Kidney (tissue), 22 donors: ENCODE measurements at places on chromosomes 11 and 22.
A peak's percentile ranks its signal among the peaks of the same experiment; 100 is the strongest.

- no peaks in the 10 kb centered on the region for H3K36me3 ChIP-seq
- H3K27ac ChIP-seq = no peak overlapping the region
- peak; percentile 93 for DNase-seq
- peaks cover 11% of the 10 kb centered on the region for H3K4me1 ChIP-seq
- H3K27me3 ChIP-seq = no peaks in the 10 kb centered on the region
Measured at GRCh38 chr11:64028398-64029115, 7.2 kb upstream of the FLRT1 start.

DNA sequence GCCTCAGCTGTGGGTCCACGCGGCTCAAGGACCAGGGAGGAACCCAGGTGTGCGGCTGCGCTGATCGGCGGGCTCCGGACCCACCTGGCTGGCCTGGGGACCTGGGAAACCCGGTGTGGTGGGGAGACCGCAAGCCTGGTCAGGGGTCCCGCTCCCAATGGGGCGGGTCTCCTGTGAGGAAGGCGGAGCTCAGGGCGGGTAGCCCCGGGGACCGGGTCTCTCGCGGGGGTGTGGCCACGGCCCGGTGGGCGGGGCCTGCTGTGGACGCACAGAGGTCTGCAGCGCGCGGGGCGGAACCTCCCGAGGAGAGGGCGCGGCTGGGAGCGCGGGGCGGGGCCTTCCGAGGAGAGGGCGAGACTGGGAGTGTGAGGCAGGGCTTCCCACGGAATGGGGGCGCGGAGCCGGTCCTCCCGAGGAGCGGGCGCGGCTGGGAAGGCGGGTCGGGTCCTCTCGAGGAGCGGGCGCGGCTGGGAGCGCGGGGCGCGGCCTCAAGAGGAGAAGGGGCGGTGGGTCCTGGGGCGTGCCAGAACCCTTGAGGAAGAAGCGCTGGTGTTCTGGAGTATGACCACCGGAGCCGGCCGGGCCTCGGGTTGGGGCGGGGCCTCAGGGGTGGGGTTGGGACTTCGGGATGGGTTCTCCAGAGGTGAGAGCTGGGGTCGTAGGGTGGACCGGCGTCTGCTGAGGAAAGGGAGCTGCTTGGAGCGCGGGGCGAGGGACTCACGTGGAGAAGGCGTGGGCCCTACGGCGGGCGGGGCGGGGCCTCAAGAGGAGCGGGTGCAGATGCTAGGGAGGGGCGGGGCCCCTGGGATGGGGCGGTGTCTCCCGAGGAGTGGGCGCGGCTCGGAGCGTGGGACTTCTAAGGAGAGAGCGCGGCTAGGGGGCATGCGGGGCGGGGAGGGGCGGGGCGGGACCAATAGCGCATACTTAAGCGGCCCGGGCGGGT, 20.8 kb downstream of the DGCR6L start:
- DNase-seq = peak; percentile 94
- no peaks in the 10 kb centered on the region for H3K4me1 ChIP-seq
- no peaks in the 10 kb centered on the region for H3K27me3 ChIP-seq
- no peaks in the 10 kb centered on the region for H3K36me3 ChIP-seq
- peak overlapping the region; percentile 37 for H3K4me3 ChIP-seq

DNA sequence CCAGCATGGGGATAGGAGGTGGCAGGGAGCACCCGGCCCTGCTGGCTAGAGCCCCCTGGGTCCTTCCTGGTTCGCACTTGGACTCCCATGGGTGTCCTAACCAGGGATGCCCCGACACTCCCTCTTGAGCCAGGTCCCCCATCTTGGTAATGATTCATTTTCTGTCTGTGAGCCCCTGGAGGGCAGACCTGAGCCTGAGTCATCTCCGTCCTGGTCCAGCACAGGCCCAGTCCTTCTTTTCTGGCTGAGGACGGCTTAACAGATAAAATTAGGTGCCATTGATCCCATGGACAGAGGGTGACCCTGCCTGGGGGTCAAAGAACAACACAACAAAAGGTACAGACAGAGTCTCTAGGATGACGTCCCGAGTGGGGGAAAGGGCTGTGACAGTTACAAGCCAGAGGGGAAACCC, 3.5 kb downstream of the RHOD start:
- no peaks in the 10 kb centered on the region for H3K36me3 ChIP-seq
- no peak for DNase-seq
- no peak overlapping the region for H3K27ac ChIP-seq
- no peaks in the 10 kb centered on the region for H3K27me3 ChIP-seq

- H3K4me1 ChIP-seq = no peaks in the 10 kb centered on the region
- peak; percentile 98 for DNase-seq
- no peak overlapping the region for H3K4me3 ChIP-seq
- H3K27me3 ChIP-seq = peaks cover 16% of the 10 kb centered on the region
- peak overlapping the region; percentile 55 for H3K27ac ChIP-seq
Measured at GRCh38 chr22:29310863-29311339, 4.5 kb downstream of the GAS2L1 start.

GRCh38 chr11:31254415-31254814, 115.1 kb downstream of the DCDC1 start:
- no peak overlapping the region for H3K4me3 ChIP-seq
- H3K27me3 ChIP-seq = no peaks in the 10 kb centered on the region
- DNase-seq = no peak
- H3K4me1 ChIP-seq = no peaks in the 10 kb centered on the region
- H3K27ac ChIP-seq = no peak overlapping the region
- H3K36me3 ChIP-seq = no peaks in the 10 kb centered on the region

- no peaks in the 10 kb centered on the region for H3K36me3 ChIP-seq
- no peaks in the 10 kb centered on the region for H3K4me1 ChIP-seq
- no peaks in the 10 kb centered on the region for H3K27me3 ChIP-seq
- DNase-seq = no peak
Measured at GRCh38 chr11:4211991-4212390, 117.4 kb downstream of the RRM1 start.

GRCh38 chr22:43381693-43382092, 30.1 kb upstream of the MPPED1 start:
- DNase-seq = peak; percentile 25
- H3K4me1 ChIP-seq = peaks cover 10% of the 10 kb centered on the region
- no peaks in the 10 kb centered on the region for H3K27me3 ChIP-seq
- H3K4me3 ChIP-seq = no peak overlapping the region
- H3K27ac ChIP-seq = no peak overlapping the region

- no peaks in the 10 kb centered on the region for H3K27me3 ChIP-seq
- no peaks in the 10 kb centered on the region for H3K36me3 ChIP-seq
- no peak overlapping the region for H3K27ac ChIP-seq
- peaks cover 6% of the 10 kb centered on the region for H3K4me1 ChIP-seq
- DNase-seq = no peak
- H3K4me3 ChIP-seq = no peak overlapping the region
Measured at GRCh38 chr11:111691176-111691575, 75.0 kb downstream of the PPP2R1B start.

- no peak for DNase-seq
- H3K4me1 ChIP-seq = peaks cover 2% of the 10 kb centered on the region
- no peak overlapping the region for H3K27ac ChIP-seq
- no peak overlapping the region for H3K4me3 ChIP-seq
- H3K27me3 ChIP-seq = no peaks in the 10 kb centered on the region
- H3K36me3 ChIP-seq = no peaks in the 10 kb centered on the region
Measured at GRCh38 chr22:22938672-22939587, 51.3 kb downstream of the IGLL5 start.

DNA sequence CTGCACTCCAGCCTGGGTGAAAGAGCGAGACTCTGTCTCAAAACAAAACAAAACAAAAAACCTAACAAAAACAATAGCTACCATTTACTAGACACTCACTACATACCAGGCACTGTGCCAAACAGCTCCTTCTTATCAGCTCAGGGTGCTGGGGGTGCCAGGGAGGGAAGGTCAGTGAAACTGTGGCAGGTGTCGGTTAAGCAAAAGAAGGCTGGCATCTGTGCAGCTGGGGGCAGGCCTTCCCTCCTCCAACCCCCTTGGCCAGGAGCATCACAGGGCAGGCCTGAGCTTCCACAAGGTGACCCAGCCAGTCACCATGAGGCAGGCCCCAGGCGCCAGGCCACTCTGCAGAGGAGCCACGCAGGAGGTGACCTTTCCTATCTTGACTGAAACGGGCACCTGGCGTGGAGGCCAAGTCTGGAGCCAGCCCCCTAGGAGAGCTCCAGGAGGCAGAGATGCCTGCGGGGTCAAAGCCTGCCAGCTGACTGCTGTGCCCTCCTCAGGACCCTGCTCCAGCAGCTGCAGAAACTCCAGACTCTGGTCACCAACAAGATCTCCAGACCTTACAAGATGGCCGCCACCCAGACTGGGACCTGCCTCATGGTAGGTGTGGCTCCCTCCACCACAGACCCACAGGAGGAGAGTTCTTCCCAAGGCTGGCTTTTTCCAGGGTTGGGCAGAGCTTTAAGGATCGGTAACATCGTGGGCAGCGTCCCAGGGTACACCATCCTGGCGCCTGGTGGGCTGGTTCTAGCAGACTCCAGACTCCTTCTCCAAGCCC, 31.3 kb upstream of the DGKZ start:
- DNase-seq = no peak
- H3K4me3 ChIP-seq = no peak overlapping the region
- no peaks in the 10 kb centered on the region for H3K27me3 ChIP-seq
- H3K27ac ChIP-seq = no peak overlapping the region
- no peaks in the 10 kb centered on the region for H3K4me1 ChIP-seq
- no peaks in the 10 kb centered on the region for H3K36me3 ChIP-seq

DNA sequence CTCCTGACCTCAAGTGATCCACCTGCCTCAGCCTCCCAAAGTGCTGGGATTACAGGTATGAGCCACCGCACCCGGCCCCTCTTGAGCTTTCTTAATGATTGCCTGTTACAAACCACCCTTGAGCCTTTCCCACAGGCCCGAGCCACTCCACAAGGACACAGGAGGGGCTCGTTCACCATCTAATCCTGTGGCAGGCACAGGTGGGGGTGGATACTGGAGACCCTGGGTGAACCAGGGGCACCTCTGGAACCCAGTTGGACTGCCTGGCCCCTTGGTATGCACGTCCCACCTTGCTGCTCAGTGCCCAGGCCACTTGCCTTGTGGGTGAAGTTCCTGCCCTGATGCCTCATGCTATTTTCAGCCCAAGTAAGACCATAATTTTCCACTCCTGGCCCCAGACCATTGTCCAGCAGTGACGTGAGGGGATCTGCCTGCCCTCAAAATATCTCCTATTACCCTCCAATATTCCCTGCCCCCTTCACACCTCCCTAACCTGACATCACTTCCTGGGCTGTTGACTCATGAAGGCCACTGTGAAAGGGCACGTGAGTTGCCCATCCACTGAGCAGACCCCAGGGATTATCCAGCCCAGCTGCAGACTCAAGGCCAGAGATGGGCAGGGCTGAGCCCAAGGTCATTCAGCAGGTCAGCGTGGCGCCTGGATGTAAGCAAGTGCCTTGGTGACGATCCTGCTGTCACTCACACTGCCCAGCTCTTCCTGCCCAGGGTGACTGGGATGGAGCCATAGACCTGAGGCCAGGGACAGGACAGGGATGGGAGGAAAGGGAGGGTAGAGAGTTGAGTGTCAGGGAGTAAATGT, 19.6 kb downstream of the P2RY2 start:
- H3K4me3 ChIP-seq = no peak overlapping the region
- H3K27ac ChIP-seq = no peak overlapping the region

GRCh38 chr11:2387266-2387987, 10.3 kb downstream of the CD81 start:
- H3K4me1 ChIP-seq = peaks cover 61% of the 10 kb centered on the region
- DNase-seq = no peak
- peaks cover 2% of the 10 kb centered on the region for H3K36me3 ChIP-seq
- no peaks in the 10 kb centered on the region for H3K27me3 ChIP-seq
- H3K4me3 ChIP-seq = no peak overlapping the region

- H3K4me1 ChIP-seq = no peaks in the 10 kb centered on the region
- no peaks in the 10 kb centered on the region for H3K36me3 ChIP-seq
- H3K4me3 ChIP-seq = no peak overlapping the region
Measured at GRCh38 chr22:48316257-48317250, 1511.1 kb downstream of the BRD1 start.

DNA sequence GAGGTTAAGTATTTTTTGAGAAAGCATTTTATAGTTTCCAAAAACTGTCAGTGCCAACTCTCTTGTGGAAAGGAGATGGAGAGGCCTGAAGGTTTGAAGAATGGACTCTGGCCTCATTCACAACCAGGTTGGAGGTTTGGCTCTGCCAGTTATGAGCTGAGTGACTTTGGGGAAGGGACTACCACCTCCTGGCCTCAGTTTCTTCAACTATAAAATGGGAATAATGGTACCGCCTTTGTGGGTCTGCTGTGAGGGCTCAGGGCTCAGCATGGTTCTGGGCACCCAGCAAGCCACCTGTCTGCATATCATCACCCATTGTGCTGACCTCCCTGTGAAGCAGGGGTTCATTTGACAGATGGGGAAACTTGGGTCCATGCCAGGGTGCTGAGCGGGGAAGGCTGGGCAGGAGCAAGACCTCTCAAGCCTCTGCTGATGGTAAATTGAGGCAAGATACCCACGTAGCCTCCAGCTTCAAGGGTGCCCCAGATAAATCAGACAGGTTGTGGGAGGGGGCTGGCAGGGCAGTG, 3.5 kb upstream of the LIF start:
- peaks cover 6% of the 10 kb centered on the region for H3K4me1 ChIP-seq
- no peaks in the 10 kb centered on the region for H3K36me3 ChIP-seq
- no peak overlapping the region for H3K4me3 ChIP-seq
- H3K27ac ChIP-seq = no peak overlapping the region
- H3K27me3 ChIP-seq = no peaks in the 10 kb centered on the region
- no peak for DNase-seq

GRCh38 chr22:20503816-20504215, 3.6 kb upstream of the MED15 start:
- H3K27ac ChIP-seq = no peak overlapping the region
- H3K4me3 ChIP-seq = no peak overlapping the region
- DNase-seq = no peak
- no peaks in the 10 kb centered on the region for H3K36me3 ChIP-seq

GRCh38 chr11:64186492-64187165, 658 bp downstream of the STIP1 start:
- DNase-seq = peak; percentile 34
- H3K4me1 ChIP-seq = peaks cover 12% of the 10 kb centered on the region
- H3K27ac ChIP-seq = peak overlapping the region; percentile 82
- H3K36me3 ChIP-seq = no peaks in the 10 kb centered on the region

- peaks cover 16% of the 10 kb centered on the region for H3K4me1 ChIP-seq
- no peaks in the 10 kb centered on the region for H3K36me3 ChIP-seq
- DNase-seq = no peak
- H3K27me3 ChIP-seq = no peaks in the 10 kb centered on the region
Measured at GRCh38 chr22:42992886-42993479, 22.0 kb downstream of the PACSIN2 start.

DNA sequence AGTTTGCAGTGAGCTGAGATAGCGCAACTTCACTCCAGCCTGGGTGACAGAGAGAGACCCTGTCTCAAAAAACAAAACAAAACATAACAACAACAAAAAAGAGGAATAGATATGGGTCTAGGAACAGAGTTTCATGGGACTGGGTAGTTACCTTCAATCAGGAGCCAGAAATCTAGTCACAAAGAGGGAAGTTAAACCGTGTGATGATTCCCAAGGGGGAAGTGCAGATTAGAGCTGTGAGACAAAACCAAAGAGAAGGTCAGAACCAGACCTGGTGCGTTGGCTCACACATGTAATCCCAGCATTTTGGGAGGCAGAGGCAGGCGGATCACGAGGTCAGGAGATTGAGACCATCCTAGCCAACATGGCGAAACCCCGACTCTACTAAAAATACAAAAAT, 42.1 kb upstream of the LARGE1 start:
- H3K36me3 ChIP-seq = no peaks in the 10 kb centered on the region
- H3K4me3 ChIP-seq = no peak overlapping the region
- H3K27me3 ChIP-seq = no peaks in the 10 kb centered on the region

- no peaks in the 10 kb centered on the region for H3K27me3 ChIP-seq
- no peak overlapping the region for H3K4me3 ChIP-seq
- H3K4me1 ChIP-seq = no peaks in the 10 kb centered on the region
- no peak overlapping the region for H3K27ac ChIP-seq
Measured at GRCh38 chr11:32487270-32487669, 51.9 kb upstream of the WT1 start.
